IPS DF 6.9 (cell line): ENCODE measurements at places on chromosomes 11 and 22.

- DNase-seq: no peak
Measured at GRCh38 chr11:122020902-122021301, 95.1 kb downstream of the BLID start.

GRCh38 chr22:21698430-21699329 is 32.9 kb downstream of the PPIL2 start:
- no peak for DNase-seq

DNA sequence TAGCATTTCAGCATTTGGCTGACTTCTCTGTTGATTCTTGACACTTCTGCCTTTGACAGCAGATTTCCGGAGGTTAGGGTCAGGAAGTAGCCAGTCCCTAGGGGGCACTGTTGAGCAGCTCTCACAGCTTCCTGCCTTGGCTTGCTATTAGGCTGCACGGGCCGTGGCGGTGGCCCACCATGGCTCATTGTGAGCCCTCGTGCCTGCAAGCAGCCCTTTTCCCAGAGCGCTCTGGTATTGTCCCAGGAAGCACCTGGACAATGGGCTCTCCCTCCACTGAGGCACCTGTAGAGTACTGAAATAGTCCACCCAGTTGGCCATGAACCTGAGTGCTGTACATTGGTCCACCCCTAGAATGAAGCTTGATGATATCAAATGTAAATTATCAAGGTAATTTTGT is 100.2 kb upstream of the GAL start:
- DNase-seq: peak; percentile 74

DNA sequence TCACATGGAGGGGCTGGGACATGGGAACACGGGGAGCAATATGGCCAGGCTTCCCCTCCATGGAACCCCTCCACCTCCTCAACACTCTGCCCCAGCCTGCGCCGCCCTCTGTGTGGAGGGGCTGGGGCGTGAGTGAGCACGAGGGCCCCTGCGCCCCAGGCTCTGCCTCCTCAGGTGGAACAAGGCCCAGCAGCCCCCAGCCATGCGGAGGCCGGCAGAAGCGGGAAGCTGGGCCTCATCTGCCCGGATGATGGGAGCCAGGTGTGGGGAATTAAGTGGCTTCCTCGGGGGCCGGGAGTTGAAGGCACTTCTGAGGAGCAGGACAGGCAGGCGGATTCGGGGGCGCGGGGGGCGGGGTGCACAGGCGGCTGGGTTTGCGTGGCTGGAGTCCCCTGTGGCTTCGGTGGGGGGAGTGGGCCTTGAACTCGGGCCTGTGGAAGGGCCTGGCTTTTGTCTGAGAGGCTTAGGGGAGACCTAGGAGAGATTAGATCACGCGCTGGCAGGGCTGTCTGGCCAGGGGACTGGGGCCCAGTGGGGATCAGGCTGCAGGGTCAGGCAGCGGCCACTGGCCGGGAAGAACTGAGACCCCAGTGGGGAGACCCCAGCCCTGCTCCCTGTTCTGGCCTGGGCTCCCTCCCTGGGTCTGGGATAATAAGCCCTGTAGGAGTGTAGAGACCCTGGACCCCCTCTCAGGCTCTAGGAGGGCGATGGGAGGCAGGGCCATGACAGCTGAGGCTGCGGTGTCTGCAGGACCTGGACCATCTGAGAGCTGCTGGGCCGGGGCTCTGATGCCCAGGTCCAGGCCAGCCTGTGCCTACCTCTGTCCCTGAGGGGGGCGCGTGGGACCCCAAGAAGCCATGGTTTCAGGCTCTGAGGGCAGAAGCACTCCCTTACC is 13.3 kb downstream of the PRR33 start:
- no peak for DNase-seq

- DNase-seq: no peak
Measured at GRCh38 chr11:34523053-34523452, 9.5 kb upstream of the ELF5 start.

DNA sequence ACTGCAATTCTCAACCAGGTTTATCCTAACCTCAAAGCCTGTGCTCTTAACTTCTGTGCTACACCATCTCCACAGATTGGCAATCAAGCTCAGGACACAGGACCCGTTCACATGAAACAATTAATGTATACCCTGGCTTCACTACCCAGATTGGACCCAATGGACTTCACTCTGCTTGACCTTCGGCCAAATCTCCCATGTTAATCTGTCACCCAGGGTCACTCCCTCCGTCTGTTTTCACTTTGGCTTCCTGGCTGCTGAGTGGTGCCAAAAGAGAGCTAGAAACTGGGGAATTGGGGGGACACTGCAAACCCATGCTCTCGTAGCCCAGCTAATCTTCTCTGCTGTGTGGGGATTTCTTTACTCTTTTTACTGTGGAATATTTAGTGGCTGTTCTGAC is 216.1 kb upstream of the ZC3H12C start:
- no peak for DNase-seq

DNA sequence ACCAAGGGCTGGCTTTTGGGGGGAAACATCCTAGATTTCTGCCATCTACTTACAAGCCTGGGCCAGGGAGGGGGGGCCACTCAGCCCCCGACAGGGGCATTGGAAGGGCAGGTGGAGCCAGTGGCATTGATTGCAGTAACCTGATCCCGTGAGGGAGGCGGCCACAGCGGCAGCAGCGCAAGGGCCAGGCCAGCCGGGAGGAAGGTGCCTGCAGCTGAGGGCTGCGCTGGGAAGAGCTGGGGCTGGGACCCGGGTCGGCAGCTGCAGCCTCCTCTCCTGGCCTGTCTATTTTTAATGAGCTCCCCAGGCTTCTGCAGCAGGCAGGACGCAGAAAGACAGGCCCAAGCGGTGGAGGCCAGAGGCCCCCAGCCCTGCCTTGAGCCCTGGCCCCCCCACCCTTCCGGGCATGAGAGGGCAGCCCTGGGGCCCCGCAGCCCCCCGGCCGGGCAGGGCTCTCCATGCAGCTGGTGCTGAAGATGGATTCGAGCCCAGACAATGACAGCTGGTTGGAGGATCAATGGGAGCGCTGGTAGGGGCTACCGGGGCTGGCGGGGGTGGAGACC is 10.6 kb downstream of the FREY1 start:
- DNase-seq: no peak

DNA sequence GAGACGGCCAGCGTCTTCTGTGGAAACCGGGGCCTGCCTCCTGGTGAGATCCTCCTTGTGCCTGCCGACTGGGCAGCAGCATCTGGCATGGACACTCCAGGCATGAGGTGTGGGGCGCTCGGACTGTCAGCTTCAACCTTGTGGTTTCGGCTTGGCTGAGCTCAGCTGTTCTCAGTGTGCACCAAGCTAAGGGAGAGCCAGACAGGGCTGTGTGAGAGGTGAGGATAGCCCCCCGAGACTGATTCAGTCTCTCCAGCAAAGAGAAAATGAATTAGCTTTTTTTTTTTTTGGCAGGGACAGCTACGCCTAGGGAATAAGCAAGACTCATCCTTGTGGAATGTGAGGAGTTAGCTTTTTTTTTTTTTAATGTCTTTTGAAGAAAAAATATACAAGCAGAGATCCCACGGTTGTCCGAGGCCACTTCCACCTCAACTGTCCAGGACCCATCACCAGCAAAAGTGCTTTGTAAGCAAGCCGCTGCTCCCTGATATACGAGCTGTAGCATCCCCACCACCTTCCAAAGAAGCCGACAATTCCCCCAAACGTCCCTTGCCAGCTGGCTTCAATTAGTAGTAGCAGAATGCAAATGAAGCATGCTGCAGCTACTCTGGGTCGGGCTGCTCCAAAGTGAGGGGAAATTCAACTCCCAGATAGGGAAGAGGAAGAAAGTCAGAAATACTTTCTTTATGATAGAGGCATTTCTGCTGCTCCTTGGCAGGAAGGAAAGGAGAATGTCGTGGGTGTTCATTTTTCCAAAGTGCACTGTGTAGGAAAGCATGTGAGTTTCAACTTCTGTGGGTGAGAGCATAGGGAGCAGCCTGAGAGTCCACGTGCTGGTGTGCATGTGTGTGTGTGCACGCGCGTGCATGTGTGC is 9.7 kb upstream of the THY1 start:
- DNase-seq: no peak

DNA sequence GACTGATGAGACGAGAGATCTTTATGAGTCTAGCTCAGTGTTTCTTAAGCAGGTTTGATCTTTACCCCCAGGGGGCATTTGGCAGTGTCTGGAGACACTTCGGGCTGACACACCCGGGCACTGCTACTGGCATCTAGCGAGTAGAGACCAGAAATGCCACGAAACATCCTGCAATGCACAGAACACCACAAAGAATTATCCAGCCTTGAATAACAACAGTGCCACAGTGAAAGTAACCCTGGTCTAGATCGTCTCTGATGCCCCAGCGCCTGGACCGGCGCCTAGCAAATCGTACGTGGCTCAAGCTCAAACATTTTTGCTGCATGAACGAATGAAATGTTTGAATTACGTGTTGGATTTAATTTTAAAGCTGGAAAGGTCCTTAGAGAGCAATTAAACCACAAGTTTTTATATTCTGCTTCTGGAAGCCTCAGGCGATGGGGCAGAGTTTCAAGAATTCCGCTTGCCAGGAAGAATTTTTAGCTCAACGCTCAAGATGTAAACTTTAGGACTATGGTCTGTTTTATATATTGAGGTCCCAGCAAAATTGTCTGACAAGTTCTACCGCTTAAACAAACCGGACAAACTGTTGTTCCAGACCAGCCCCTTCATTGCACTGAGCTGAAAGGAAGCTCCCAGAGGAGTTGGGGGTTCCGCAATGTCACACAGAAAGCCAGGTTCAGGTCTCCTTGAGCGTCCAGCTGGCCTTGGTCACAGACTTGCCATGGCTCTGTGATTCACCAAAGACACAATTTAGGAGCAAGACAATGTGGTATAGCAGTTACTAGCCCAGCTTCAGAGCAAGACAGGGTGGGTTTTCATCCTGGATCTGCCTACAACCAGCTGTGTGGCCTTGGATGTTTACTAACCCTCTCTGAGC is 44.2 kb upstream of the SMTN start:
- DNase-seq: no peak

DNA sequence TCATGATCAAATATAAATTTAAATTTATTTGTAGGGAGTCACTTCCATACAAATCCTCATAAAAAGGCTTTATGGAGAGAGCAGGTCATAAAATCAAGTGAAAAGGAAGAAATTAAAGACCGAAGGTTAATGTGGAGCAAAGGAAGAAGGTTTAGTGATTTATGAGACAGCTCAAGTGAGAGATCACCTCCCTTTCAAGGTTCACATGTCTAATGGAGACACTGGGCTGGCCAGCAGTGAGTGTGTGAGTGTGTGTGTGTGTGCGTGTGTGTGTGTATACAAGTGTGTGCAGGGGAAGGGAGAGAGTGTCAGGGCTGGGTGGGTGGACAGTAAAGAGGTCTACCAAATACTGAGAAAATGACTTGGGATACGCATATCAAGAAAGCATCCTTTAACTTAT is 251.2 kb downstream of the FAT3 start:
- no peak for DNase-seq

- no peak for DNase-seq
Measured at GRCh38 chr11:44923806-44924205, 26.9 kb downstream of the TP53I11 start.

GRCh38 chr22:47474895-47475294 is 712.4 kb downstream of the TBC1D22A start:
- DNase-seq: no peak

- DNase-seq: no peak
Measured at GRCh38 chr11:132196928-132197327, 826.5 kb downstream of the NTM start.

GRCh38 chr11:69965821-69966582 is 112.1 kb upstream of the ANO1 start:
- no peak for DNase-seq

DNA sequence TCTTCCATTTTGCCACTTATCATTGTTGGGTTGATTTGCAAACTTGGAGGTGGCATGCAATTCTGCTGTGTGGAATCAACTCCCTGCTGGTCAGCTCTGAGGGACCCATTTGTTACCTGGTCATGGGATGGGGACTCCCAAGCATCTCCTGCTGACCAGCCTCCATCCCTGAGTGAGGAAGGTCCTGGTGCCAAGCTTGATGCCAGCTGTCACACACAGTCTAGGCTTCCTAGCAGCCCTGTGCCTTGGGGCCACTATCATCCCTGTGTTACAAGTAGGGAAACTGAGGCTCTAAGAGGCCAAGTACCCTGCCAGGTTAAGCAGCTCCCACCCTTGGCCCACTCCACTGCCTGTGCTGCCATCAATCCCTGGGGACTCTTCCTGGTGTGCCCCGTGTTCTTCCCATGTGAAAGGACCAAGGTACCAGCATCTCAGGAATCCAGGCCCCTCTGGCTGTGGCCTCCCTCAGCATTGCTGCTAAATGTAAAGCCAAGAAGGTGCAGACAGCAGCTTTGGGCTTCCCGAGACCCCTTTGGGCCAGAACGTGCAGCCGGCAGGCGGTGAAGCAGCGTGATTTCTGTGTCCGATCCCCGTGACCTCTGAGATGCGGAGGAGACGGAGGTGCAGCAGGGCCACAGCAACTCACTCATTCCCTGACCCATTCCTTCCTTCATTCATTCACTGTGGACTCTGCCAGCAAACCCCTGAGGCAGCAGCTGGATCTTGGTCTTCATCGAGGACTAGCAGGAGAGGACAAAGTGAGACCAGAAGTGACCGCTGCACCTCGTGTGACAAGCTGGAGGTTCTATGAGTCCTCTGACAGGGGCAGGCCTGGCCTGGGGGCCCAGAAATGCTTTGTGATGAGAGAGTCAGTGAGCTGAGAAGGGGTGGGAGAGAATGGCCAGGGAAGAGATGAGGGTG is 49.7 kb downstream of the MYEOV start:
- no peak for DNase-seq

DNA sequence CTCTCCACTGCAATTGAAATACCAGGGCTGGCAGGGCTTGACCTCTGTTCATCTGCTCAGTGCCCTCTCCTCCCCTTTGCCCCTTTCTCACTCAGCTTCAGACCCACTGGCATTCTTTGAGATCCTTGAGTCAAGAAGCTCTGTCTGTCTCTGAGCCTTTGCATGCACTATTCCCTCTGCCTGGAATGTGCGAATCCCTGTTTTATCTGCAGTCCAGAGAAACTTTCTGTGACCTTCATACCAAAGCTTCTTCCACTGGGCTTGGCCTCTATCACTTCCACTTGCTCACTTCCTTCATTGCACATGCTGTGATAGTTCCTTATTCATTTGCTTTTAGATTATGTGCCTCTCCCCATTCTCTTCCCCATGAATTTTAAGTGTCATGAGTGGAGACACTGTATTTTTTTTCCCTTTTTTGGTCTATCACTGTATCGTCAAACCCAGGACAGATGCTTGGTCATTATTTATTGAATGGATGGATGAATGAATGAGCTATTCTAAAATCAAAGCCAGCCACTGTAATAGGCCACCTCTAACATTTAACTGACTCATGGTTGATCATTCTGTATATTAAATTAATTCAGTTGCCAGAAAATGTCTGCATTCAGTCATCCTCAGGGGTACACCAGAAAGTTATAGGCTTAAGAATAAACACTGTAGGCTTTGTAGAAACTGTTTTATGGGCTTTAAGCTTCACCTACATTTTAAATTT is 88.7 kb upstream of the TIMP3 start:
- DNase-seq: no peak

DNA sequence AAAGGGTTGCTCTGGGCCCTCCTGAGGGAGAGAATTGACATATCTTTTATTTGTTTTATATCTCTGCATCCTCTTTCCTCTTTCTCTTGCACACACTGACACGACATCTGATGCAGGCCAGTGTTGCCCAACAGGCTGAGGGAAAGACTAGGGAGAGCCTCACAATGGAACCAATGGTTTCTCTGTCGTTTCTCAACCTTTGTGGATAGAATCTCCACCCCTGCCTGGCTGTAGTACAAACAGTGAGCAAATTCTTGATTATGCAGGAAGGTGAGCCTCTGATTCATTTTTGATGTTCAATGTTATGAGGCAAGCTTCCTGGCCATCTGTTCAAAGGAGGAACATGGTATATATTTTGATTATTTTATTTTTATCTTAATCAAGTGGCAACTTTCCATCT is 49.8 kb upstream of the PLET1 start:
- no peak for DNase-seq
